ENCODE measurements at places on chromosomes 7 and 10. TPM values are rescaled to one million over a fixed set of nuclear protein-coding genes. Genes with fewer than 3 reads are reported as not detected.

The LEP gene
- total RNA-seq = not detected

DNA sequence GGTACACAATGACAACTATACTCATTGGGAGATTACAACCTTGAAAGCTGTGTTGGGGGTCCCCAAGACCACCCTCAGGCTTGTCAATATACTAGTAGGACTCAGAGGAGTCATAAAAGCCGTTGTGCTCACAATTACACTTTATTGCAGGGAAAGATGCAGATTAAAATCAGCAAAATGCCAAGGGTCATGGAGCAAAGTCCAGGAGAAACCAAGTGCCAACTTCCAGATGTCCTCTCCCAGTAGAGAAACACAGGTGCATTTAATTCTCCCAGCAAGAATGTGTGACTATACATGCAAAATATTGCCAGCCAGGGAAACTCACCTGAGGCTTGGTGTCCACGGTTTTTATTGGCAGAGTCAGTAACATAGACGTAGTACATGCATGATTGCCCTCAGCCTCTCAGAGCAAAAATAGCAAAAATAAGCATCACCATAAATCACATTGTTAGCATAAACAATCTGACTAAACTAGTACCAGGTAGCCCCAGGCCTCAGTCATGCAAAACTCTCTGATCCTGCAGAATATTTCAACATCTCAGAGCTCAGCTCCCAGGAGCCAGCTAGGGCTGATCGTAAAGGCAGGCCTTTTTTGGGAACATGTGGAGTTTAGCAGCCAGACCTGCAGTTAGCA, 50.7 kb downstream of the VIM start:
- H3K4me3 ChIP-seq = no peak overlapping the region
- H3K36me3 ChIP-seq = no peaks in the 10 kb centered on the region
- H3K27me3 ChIP-seq = no peaks in the 10 kb centered on the region
- H3K27ac ChIP-seq = no peak overlapping the region
- DNase-seq = no peak
- H3K4me1 ChIP-seq = no peaks in the 10 kb centered on the region

DNA sequence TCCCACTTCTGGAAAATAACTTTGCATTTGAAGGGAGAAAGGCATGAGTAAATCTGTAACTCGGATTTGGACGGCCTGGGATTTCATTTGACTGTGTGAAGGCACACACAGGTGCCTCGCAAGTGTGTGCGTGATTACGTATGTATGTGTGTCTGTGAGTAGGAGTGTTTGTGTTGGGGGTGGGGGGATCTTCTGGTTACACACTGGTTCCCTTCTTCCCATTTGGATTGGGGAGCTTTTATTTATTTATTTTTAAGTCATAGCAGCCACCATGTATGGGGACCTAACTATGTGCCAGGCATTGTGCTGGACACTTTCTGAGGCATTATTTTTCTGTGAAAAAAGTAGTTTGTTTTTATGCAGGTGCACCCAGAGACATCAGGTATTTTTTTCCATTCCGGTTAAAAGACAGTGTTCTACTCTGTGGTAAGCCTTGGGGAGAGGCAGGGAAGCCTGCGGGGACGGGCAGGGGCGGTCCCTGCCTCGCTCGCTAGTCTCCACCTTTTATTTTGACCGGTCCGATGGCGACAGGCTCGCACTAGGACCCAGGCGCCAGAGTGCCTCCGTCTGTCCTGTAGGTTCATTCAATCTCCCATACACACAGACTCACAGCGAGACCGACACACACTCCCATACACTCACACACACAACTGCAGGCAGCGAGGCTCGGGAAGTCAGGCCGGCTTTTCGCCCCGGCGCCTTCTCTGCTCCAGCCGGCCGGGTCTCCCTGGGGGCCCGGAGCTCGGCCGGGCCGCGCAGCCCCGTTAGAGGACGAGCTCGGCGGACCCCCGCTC, at the start of gene MXI1:
Gene MXI1 (plus strand): TSS at position 595 of the 794 bp plus-strand sequence. CDS start 204 bp downstream, outside the sequence.
- H3K4me3 ChIP-seq = peak within 1 kb of the TSS; percentile 80
- H3K4me1 ChIP-seq = peaks cover 15% of the 10 kb centered on the region
- H3K27ac ChIP-seq = peak within 1 kb of the TSS; percentile 88
- H3K36me3 ChIP-seq = no peaks in the 10 kb centered on the region
- DNase-seq = peak; percentile 82

The UTF1 gene
- not detected for total RNA-seq

The CDH23 gene
- 9.4 TPM for total RNA-seq

- H3K27me3 ChIP-seq = no peaks in the 10 kb centered on the region
- H3K27ac ChIP-seq = no peak overlapping the region
- no peaks in the 10 kb centered on the region for H3K36me3 ChIP-seq
- no peak for DNase-seq
- no peak overlapping the region for H3K4me3 ChIP-seq
Observed at GRCh38 chr7:80247144-80247543, 112.5 kb downstream of the GNAI1 start.

Data from lower lobe of right lung (tissue), 2 donors.